ENCODE measurements at places on chromosomes 3 and 15.

- no peak for DNase-seq
Measured at GRCh38 chr15:95131131-95131556, 899.8 kb downstream of the MCTP2 start.

DNA sequence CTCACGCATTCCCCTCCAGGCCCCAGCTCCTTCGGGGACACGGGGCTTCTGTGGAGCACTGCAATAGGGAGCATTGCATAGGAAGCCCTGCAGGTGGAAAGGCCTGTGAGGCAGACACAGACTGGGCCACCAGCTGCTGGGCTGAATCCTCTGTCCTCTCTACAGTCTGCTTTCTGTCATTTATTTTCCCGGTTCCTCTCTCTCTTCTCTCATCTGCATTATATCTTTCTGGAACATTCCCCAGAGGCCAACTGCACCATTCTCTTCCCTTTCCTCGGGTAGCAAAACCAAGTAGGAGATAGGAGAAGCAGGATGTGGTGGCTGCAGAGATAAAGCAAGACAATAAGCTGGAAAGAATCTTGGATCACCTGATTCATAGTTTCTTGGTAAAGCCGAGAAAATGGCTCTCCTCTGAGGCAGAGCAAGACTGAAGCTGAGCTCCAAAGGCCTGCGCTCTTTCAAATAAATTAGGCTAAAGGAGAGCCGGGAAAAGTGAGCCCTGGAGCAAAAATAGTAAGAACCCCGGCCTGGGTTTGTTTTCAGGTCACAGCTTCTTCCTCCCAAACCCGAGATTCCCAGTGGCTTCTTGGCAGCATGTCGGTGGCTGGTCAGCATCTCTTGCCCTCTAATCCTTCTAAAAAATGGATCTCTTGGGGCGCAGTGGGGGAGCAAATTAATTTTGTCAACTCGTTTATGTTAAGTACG lies 5.3 kb downstream of the TM4SF4 start:
- DNase-seq, result no peak

DNA sequence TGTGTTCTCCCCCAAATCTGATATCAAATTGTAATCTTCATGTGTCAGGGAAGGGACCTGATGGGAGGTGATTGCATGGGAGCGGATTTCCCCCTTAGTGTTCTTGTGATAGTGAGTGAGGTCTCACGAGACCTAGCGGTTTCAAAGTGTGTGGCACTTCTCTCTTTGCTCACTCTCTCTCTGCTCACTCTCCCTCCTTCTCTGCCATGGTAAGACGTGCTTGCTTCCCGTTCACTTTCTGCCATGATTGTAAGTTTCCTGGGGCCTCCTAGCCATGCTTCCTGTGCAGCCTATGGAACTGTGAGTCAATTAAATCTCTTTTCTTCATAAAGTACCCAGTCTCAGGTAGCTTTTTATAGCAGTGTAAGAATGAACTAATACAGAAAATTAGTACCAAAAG lies 30.6 kb upstream of the OR5H6 start:
- DNase-seq, result no peak

- no peak for DNase-seq
Measured at GRCh38 chr15:29522373-29523276, 253.0 kb upstream of the NSMCE3 start.

DNA sequence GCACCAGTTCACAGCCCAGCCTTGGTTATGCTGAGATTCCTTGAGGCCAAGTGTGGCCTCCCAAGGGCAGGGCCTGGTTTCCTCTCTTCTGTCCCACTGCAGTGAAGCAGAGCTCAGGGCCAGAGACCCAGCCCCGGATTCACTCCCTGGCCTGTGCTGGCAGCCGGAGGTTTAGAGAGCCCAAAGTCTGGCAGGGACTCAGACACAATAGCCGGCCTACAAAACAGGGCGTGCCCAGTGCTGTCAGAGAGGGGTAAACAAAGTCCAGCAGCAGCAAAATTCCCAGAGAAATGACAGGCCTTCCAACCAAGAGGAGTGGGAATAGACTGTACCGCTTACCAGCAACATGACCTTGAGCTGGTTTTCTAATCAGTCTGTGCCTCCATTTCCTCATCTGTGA lies 14.0 kb downstream of the VIPR1 start:
- no peak for DNase-seq

- DNase-seq, result no peak
Measured at GRCh38 chr15:45715528-45715927, 80.7 kb downstream of the SQOR start.

GRCh38 chr3:69819282-69819681 lies 80.0 kb downstream of the MITF start:
- no peak for DNase-seq

GRCh38 chr15:38362355-38362754 lies 91.6 kb upstream of the FAM98B start:
- DNase-seq, result no peak

DNA sequence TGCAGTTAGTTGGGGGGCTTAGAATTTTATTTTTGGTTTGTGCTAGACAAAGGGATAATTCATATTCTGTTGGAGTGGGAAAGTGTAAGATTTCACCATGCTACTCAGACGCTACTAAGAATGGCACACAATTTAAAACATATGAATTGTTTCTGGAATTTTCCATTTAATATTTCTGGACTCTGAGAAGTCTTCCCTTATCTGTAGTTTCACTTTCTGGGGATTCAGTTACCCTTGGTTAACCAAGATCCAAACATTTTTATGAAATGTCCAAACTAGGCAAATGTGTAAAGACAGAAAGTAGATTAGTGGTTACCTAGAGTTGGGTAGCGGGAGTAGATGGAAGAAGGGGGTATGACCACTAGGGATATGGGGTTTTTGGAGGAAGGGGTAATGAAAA lies 53.1 kb downstream of the TCF12 start:
- no peak for DNase-seq

DNA sequence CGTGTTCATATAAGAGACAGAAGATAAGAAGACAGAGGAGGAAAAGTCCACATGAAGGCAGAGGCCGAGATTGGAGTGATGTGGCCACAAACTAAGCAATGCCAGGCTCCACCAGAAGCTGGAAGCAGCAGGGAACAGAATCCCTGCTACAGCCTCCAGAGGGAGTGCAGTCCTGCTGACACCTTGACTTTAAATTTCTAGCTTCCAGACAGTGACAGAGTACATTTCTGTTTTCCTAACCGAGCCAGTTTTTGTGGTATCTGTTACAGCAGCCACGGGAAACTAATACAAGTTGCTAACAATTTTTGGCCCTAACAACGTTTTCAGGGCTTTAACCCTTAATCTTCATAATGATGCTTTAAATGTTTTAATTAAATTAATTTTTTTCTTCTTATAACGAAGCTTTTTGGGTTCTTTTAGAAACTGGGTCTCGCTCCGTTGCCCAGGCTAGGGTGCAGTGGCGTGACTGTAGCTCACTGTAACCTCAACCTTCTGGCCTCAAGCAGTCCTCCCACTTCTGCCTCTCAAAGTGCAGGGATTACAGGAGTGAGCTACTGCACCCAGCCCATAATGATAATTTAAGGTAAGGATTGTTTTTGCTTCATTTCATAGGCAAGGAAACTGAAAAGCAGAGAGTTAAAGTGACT lies 202.3 kb upstream of the PROK2 start:
- DNase-seq, result no peak

DNA sequence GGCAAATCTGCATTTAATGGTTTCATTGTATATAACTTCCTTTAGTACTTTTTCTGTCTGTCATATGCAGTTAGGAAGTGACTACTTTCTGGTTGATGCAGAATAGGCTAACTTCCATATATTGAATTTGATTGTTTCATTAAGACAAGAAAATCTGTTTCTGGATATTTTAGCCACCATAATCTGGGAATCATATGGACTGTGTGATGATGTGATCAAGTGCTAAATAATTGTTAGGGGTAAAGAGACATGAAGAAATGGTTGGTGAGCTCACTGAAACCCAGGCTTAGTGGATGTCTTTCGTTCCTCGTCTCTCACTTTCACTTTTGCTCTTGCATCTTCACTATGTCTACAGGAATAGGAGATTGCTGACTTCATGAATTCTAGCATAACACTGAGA lies 3.5 kb upstream of the MNS1 start:
- no peak for DNase-seq

DNA sequence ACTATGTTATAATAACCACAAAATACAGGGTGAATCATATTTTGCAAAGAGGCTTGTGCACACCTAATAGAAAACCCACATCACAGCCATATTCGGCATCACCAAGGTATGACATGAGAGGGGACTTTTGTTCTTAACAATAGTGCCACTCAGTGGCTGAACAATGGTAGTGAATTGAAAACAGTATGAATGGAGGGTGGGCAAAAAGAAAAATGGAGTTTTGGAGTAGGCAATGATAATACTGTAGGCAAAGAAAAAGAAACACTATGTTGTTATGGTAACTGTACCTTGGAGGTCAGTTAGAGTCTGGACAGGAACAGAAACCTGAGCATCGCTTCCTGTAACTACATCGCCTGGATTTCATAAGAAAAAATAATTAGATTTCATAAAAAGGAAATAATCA lies 348.6 kb downstream of the PLCL2 start:
- no peak for DNase-seq

DNA sequence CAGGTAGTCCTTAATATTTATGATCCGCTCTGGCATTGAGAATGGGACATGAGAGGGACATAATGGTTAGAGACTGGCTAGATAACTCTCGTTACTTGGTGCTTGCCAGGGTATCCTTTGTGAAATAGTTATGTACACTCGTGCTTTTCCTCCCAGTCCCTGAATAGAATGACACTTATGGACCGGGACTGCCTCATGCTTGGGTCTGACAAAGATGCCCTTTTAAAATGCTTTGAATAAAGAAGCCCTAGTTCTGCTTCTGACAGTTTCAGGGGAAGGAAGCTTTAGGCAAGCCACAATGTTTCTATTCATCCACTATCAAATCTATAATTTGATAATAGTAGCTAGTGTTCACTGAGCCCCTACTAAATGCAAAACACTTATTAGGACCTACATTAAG lies 29.4 kb downstream of the POLR2M start:
- no peak for DNase-seq

DNA sequence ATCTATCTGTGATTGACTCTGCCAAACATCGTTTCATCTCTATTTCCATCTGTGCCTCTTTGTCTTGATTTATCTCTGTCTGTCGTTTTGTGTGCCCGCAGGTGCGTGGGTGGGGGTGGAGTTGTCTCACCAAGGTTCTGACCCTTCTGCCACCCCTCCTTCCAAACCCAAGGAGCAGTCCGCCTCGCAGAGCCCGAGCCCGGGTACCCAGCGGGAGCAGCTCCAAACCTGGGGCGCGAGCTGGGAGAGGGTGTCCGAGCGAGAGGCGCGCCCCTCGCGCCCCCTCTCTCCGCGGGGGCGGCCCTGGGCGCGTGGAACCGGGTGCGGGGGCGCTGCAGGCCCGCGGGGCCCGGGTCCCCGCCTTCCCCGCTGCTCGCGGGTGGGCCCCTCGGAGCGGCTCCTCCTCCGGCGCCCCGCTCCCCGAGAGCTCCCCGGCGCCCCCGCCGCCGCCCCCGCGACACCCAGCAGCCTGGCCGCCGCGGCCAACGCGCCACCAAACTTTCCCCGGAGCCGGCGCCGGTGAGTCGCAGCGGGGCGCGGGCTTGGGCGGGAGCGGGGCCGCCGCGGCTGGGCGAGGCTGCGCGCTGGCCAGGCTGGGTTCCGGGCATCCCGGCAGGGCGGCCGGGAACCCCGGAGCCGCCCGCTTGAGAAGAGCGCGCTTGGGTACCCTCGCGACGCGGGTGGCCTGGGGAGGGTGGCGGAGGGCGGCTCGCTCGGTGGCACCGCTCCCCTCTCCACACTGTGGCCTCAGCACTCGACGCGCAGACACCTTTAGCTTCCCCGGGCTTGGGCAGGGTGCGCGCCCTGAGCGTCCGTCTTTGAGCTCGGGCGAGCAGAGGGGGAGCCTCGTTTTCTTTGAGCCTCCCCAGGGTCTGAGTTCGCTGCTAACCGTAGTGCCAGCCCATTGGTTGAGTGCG lies at the start of gene HRH1:
TSS of gene HRH1 (plus strand) at position 458 of the 917 bp plus-strand sequence. CDS start 104,545 bp downstream, outside the sequence.
- DNase-seq, result no peak

DNA sequence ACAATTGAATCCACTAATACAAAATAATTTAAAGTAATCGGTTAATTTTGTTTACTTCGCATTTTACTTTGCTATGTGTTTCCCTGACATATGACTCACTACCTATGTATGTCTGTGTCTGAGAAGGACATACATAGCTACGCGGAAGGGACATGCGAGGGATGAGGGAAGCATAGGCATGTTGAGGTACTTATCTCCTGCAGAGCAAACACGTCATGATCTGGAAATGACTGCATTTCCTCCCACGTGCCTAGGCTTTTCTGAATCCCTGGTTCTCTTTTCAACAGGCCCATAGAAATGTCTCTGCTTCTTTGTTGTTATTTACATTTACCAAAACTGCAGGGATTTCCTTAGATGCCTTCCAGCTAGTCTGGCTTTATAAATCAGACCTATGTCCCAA lies 27.5 kb downstream of the ALCAM start:
- no peak for DNase-seq

DNA sequence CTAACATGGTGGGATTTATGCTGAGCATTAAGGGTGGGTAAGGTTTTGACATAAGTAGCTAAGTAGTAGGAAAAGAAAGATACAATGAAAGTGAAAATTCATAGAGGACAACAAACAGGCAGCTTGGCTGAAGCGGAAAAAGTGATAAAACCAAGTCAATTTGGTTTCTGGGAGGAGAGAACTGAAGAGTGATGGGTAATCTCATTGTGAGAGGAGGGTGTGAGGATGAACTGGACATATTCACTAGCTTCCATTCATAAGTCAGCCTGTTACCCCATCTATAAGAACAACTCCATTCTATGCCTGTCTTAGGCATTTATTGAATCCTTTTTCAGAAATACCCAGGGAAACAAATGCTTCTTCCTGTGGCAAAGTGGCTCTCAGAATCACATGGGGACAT lies 67.1 kb upstream of the BBX start:
- DNase-seq, result no peak

- DNase-seq, result no peak
Measured at GRCh38 chr3:161977063-161977462, 480.5 kb downstream of the OTOL1 start.

- DNase-seq, result no peak
Measured at GRCh38 chr3:30686799-30687198, 80.4 kb downstream of the TGFBR2 start.

Measured in stimulated activated CD8-positive, alpha-beta memory T cell treated with anti-CD3 and anti-CD28 coated beads, Interleukin-7, amount 100 ng/mL, for 1 hour (primary cell).